Pons (tissue), 1 donor: ENCODE measurements at places on chromosomes 6 and 20.

DNA sequence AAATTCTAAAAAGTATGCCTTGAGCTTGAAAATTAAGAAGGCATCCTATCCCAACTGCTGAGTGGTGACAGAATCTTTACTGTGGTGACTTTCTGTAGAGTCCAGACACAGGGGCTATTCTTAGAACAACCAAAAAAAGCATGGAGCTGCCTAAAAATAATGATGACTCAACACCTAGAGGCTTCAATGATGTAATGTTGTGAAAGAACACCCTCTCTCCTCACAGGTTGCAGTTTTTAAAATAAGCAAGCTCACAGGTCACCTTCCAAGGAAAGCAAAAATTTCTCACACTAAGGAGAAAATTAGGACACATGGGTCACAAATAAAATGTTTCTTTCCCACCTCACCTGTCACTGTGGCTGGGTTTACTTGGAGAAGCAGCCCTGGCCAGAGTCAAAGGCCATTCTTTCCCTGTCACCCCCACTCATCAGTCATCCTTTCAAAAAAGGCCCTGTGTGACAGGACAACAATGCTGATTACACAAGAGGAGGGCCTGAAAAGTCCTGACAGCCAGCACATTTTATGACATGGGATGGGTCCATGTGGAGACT, 53.5 kb downstream of the RCAN2 start:
- peak; percentile 47 for DNase-seq

GRCh38 chr6:42390228-42390934, 61.3 kb downstream of the TRERF1 start:
- DNase-seq, result no peak

- DNase-seq, result no peak
Measured at GRCh38 chr6:106244521-106244920, 81.0 kb downstream of the ATG5 start.

DNA sequence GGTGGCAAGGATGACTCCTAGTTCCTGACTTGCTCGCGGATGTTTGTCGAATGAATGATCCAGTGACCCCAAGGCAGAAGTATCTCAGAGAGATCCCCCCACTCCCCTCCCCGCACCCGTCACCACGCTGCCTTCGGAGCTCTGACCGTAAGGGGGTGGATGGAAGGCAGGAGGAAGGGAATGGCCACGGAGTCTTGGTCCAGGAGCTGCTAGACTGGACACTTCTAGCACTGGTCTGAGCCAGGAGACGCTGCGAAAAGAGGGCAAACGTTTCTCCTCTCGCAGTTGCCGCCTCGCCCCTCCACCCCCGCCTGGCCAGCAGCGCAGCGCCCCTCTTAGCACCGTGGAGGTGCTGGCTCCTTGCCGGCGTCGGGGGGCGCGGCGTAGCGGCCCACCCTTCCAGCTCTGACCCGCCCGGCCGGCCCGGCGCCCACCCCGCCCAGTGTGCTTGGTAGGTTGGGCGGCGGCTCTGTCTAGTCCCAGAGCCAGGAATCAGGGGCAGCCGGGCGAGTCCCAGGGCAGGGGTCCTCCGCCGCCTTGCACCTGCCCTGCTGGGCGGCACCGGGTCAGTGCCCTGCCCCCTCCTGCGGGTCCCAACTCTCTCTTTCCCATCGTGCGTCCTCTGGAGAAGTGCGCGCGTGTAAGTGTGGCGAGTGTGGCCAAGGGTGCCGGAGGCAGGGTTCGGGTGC, 2.4 kb upstream of the DBNDD2 start:
- DNase-seq, result no peak

DNA sequence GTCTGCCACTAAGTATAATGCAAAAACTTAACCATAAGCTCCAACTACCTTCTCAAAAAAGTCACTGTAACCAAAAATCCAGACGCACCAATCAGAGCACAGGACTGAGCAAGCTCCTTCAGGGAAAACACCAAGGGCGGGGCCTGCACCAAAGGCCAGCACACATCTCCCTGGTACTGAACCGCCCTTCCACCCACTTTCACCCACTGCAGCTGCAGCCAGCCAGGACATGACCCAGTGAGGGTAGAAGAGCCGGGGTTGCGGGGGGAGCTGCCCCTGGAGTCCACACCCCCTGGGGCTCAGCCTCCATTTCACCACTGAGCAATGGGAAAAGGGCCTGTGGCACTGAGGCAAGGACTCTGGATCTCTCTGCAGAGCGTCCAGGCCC, 54.3 kb downstream of the TAF4 start:
- no peak for DNase-seq

GRCh38 chr6:75130784-75131183, 75.1 kb downstream of the COL12A1 start:
- DNase-seq, result no peak

- DNase-seq, result no peak
Measured at GRCh38 chr6:38514399-38514798, 125.3 kb downstream of the BTBD9 start.

DNA sequence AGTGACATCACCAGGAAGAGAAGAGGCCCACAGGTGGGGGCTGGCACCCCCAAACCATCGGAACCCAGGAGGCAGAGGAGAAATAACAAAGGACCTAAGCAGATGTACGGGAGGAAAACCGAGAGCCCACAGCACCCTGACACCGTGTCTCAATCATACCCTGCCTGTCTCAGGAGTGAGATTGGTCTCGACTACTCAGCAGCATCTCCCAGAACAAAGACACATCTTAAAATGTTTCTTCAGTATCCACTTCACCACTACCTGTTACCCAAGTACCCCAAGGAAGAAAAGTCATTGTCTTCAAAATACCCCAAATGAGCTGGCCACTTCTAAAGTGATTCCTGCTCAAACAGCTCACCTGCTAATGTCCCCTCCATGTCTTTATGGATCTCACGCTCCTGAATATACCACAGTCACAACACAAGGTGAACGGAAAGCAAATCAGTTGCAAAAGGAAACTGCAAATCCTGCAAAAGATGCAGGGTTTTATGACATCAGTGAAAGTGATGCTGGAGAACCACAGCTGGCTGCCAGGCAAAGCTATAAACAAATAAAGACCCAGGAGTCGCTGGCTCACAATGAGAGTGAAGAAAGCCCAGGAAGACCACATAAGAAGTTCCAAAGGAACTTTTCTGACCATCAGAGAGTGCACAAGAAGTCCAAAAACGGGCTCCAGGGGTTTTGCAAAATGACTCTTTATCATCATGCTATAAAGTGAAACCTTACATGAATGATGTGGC, 44.1 kb downstream of the PREX1 start:
- no peak for DNase-seq

DNA sequence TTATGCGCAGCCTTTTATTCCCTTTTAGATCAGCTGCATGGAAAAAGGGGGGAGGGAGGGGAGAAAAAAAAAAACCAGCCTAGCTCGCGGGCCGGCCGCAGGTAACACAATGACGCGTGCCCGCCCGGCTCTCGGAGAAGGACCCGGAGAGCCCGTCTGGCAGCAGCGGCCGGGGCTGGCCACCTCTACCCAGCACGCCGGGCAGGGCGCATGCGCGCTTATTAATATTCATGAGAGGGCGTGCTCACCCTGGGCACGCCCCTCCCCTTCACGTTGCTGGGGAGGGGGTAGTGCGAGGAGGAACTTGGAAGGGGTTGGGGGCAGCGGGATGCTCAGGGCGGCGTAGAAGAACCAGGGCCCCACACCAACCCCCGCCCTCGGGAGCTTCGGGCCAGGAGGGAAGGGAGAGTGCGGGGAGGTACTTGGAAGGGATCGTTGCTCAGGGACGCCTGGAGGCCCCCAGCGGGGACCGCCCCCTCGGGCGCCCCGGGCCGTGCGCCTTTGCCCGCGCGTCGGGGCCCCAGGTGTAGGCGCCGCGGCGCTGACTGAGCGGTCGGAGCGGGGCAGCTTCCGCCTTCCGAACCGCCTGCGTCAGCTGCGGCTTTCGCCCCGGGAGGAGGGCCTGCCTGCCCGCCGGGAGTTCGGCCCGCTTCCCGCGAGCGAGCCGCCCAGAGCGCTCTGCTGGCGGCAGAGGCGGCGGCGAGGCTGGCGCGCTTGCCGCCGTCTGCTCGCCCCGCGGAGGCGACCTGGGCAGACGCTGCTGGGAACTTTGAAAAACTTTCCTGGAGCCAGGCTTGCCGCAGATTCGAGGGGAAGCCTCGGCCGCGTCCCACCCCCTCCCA, at the start of gene JAG1:
Gene JAG1 (minus strand): TSS at position 158 of the 842 bp plus-strand sequence. CDS start 469 bp downstream, outside the sequence.
- DNase-seq, result peak; percentile 96

GRCh38 chr20:22180244-22180643, 404.1 kb downstream of the FOXA2 start:
- no peak for DNase-seq

DNA sequence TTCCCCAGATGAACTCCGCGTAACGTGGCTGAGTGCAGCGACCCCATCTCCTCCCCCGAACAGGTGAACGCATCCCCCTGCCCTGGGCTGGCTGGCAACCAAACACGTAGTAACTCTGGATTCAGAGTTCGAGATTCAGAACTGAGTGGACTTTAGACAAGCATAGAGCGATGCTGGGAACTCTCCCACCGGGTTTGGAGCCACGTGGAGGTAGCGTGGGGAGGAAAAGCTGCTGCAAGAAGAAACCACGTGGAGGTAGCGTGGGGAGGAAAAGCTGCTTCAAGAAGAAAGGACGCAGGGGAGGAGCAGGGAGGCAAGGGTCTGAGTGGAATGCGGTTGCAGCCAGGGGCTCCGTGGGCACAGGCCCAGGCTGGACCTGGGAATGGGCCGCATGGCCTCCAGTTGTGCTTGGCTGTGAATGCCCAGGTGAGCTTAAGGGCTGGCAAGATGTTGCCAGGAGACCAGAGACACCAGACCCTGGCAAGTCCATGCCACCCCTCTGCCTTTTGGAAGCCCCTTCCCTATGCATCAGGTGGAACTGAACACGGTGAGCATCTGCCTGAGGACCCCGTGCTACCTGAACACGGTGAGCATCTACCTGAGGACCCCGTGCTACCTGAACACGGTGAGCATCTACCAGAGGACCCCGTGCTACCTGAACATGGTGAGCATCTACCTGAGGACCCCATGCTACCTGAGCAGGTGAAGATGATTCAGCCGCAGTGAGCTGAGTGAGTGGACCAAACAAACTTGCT, 118.0 kb upstream of the FRMD1 start:
- DNase-seq, result no peak

- no peak for DNase-seq
Measured at GRCh38 chr6:6654599-6655575, 66.4 kb downstream of the LY86 start.

DNA sequence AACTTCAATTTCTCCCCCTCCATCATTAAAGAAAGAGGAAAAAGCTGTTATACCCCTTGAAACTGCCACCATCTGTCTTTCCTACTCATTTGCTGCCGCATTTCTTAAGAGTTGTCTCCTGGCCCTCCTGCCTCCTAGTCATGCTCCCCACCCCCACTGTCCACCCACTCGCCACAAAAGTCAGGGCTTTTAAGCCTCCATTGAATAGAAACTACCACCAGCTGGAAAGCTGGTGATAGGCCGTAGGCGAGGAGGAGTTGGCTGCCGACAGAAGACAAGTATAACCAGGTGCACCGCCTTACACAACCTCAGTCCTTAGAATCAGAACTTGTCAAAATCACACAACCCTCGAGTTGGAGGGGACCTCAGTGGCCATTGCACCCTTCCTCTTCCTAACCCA, 67.6 kb downstream of the B3GAT2 start:
- DNase-seq, result no peak

- DNase-seq, result no peak
Measured at GRCh38 chr6:37628611-37629320, 68.9 kb downstream of the MDGA1 start.

DNA sequence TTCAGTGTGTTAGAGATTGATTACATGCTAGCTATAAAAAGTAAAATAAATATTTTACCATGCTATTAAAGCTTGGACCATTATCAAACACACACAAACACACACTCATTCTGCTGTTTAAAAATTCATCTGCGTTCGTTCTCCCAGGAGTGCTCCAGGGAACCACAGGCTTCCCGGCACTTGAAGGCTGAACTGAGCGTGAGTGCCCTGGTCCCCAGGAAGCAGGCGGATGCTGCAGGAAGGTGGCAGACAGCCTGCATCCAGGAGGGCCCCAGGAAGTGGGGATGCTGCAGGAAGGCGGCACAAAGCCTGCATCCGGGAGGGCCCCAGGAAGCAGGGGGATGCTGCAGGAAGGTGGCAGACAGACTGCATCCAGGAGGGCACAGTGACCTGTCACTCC, 147.2 kb upstream of the SNX9 start:
- DNase-seq, result no peak

- DNase-seq, result no peak
Measured at GRCh38 chr20:49810491-49811190, 2.0 kb upstream of the SLC9A8 start.

- DNase-seq, result no peak
Measured at GRCh38 chr6:14273191-14273590, 155.6 kb downstream of the CD83 start.

DNA sequence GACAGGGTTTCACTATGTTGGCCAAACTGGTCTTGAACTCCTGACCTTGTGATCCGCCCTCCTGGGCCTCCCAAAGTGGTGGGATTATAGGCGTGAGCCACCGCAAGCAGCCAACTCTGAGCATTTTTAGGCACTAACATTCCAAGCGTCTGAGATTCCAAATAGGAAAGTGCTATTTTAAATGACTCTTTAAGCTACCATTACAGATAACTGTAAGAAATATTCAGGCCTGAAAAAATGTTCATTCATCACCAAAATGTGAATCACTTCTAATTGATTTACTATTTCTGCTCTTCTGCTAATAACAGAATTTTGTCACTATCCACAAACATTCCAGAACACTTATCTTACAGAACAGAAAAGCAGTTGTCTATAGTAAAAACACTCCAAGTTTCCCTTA, 106.5 kb downstream of the BACH2 start:
- DNase-seq, result no peak

DNA sequence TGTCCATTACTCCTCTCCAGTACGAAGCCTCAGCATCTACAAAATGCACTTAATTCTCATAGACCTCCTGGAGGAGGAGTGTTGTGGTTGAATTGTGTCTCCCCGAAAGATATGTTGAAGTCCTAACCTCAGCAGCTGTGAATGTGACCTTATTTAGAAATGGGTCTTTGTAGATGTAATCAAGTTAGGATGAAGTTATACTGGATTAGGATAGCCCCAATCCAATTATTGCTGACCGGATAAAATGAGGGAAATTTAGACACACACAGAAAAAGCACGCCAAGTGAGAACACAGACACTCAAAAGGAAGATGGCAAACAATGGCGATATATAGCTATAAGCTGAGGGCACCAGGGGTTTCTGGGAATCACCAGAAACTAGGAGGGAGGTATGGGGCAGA, 64.2 kb upstream of the FAM184A start:
- DNase-seq, result no peak

DNA sequence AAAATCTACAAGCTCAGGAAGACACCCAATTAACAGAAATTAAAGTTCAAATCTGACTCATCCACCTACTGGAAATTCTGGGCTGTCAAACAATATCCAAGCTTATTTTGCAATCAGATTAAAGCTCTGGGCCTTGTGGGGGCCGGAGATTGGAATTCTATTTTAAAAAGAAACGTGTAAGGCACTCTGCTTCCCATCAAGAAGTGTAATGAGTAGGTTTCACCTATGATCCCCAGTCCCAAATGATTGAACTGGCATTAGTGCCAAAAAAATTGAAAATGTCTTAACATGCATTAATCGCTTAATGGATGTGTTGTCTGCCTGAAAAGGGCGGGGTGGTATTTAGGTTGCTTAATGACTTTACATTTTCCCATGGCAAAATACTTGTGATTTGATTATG, 542.4 kb upstream of the BTBD3 start:
- DNase-seq, result no peak

- no peak for DNase-seq
Measured at GRCh38 chr20:24870881-24871280, 78.2 kb upstream of the CST7 start.
